ENCODE measurements at places on chromosomes 6 and 20.

DNA sequence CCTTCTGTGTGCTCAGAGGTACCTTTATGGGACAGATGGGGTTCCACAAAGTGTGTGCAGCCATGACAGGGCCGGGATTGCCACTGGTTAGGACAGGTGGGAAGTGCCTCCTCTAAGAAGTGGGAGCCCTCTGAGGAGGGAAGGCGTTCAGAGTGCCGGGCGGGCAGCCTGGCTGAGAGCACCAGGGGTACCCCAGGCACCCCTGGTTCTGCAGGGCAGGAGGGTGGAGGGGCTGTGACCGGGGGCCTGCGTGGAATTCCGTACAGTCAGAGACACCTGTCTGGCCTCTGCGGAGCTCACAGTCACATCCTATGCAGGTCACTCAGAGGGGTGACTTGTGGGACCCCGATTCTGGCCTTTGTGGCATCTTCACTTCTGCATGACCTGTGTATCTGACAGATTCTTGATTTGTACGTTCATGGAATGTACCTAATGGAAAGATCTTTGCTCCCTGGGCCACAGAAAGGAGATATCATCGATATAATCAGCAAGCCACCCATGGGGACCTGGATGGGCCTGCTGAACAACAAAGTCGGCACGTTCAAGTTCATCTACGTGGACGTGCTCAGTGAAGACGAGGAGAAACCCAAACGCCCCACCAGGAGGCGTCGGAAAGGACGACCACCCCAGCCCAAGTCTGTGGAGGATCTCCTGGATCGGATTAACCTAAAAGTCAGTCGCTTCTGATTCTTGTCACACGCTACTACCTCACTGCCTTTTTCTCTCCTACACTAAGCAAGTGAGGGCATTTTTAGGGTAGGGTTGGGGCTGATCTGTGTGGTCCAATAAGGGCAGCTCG lies 190.9 kb downstream of the SASH1 start:
- no peak for DNase-seq

DNA sequence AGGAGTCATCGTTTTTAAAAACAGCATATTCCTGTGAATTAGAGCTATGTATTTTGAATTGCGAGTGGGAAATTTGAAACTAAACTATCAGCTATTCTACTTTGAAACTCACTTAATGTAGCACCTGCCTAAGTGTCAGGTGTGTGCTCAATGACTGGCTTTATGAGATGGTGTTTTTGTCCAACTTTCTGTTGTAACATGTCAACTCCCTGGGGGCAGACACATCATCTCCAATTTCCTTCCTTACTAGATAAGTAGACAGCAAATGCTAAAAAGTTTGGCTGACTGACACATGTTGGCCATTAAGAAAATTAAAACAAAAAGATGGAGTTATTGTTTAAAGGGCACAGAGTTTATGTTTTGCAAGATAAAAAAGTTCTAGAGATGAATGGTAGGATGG lies 226.9 kb downstream of the TFAP2B start:
- DNase-seq: no peak

GRCh38 chr20:41776421-41776820 lies 158.2 kb upstream of the CHD6 start:
- DNase-seq: no peak

DNA sequence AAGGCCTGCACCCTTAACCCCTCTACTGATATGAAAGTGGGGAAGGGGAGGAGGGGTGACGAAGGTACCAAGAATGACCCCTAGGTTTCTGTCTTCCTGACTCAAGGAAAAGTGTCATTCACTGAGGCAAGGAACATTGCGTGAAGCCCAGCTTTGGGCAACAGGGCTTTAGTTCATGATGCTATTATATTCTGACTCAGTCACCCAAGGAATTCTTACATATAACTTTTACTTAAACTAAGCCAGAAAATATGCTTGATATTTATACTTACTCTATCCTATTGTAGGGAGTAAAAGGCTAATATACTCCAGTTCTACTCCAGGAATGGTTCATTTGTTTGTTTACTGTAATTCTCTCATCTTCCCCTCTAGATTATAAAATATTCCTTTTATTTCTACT lies 60.5 kb downstream of the DOP1A start:
- DNase-seq: no peak

GRCh38 chr6:84657486-84657885 lies 106.9 kb downstream of the TBX18 start:
- no peak for DNase-seq
